ENCODE measurements at places on chromosomes 2 and 18.
A peak's percentile ranks its signal among the peaks of the same experiment; 100 is the strongest.

- DNase-seq, result no peak
Measured at GRCh38 chr2:120780402-120780801, 44.7 kb downstream of the GLI2 start.

- no peak for DNase-seq
Measured at GRCh38 chr2:70716951-70717350, 51.0 kb downstream of the ADD2 start.

DNA sequence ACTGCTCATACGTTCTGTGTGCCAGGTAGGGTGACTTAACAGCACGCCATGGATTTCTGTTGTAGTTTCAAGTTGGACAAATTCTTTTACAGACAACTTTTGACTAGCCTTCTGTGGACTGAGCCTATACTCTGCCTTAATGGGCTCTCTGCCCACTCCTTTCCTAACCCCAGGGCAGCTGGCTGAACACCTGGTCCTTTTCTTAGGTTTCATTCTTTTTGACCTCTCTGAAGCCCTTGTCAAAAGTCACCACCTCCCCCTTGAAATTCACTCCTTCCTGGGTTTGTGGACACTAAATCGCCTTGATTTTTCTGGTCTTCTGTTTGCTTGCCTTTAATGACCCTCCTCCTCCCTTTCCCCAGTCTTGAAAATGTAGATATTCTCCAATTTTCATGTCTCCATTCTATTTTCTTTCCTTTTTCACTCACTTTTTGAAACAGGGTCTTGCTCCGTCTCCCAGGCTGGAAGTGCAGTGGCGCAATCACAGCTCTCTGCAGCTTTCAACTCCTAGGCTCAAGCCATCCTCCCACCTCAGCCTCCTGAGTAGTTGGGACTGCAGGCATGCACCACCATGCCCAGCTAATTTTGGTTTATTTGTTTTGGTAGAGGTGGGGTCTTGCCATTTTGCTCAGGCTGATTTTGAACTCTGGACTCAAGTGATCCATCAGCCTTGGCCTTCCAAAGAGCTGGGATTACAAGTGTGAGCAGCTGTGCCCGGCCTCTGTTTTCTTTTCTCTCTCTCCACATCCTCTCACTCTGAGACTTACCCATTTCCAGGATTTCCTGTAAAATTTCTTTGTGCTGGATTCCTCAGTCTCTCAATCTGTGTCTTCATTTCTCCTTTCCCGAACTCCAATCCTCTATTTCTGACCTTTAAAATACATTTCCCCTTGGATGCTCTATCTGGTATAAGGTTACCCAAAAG lies 112.9 kb downstream of the PLB1 start:
- DNase-seq, result no peak

DNA sequence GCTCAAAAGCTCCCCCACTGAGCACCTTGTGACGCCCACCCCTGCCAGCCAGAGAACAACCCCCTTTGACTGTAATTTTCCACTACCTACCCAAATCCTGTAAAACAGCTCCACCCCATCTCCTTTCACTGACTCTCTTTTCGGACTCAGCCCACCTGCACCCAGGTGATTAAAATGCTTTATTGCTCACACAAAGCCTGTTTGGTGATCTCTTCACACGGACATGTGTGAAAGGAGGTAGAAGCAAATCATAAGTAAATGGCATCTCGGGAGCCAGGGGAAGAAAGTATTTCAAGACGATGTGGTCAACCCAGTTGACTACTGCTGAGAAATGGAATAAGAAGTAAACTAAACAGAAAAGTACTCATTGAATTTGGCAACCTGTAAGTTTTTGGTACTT lies 11.2 kb upstream of the NCKAP1 start:
- DNase-seq, result no peak

- DNase-seq, result peak; percentile 19
Measured at GRCh38 chr18:67776929-67777328, 260.4 kb upstream of the DSEL start.

Measured in muscle of arm (tissue), 14 donors.